ENCODE measurements at places on chromosomes 3 and 15.
A peak's percentile ranks its signal among the peaks of the same experiment; 100 is the strongest.

DNA sequence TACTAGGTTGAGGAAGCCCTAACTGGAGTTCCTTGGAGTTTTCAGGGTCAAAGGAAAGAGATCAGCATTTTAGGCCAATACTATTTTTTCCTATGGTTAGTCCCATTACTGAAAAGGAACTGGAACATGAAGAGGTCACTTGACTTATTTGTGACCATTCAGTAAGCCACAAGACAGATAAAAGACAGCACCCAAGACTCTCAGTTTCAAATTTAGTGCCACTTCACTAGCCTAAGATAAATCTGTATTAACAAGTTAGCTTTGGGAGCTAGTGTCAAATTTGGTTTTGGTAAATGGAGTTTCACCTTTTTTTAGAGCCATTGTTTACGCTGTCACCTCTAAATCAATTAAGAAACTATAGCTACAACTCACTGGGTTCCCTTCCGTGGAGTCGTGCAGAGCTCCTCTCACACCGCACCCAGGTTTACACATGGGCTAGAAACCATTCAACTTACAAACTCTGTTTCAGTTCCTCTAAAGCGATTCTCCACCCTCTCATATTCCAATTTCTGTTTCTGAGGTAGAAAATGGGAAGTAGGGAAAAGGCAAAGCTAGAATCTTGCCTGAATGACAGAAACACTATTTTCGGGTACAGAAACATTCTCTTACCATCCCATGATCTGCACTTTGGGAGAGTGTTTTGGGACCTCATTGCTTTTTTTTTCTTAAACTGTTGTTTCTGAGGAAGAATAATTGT lies 14.4 kb downstream of the CCDC32 start:
- no peak for DNase-seq

- no peak for DNase-seq
Observed at GRCh38 chr3:112492124-112492523, 7.1 kb downstream of the BTLA start.

DNA sequence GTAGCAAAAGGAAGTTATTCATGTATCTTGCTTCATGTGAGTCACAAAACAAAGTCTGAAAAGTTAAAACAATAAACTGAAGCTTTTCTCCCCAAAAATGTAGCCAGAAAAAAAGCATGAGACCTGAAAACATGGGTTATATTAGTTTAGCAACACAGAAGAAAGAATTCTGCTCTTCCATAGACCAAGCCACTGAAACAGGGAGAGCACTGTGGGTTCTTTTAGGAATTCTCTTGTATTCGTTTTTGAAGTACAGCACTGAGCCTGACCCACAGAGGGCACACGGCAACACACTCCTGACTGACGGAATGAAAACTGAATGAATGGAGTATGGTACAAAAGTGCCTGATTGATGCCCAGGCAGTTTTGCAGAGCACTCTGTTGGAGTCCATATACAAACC lies 66.6 kb downstream of the TM4SF4 start:
- DNase-seq = no peak

GRCh38 chr15:31272558-31273257 lies 53.9 kb upstream of the KLF13 start:
- DNase-seq = no peak

GRCh38 chr3:189941679-189942078 lies 179.0 kb downstream of the P3H2 start:
- no peak for DNase-seq

- no peak for DNase-seq
Observed at GRCh38 chr3:180633722-180634121, 31.8 kb downstream of the TTC14 start.

DNA sequence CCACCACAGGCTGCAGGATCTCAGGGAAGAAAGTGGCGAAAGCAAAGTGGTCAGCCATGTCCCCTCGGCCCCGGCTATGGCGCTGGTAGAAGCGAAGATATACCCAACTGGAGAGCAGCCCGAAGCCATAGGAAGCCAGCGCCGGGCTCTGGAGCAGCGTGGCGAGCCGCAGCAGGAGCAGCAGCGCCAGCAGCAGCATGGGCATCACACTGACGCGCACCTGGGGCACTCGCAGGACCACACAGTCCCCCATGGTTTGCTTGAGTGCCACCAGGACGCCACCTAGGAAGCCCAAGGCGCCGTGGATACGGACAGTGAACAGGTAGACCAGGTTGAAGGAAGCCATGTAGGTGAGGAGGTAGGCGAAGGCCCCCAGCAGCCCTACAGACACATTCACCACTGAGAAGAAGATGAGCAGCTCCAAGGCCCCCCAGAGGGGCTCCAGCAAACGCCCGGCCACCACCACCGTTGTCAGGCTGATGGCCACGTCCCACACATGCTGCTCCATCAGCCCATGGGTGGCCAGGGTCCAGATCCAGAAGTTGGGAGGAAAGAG lies 888 bp downstream of the TMEM115 start:
- DNase-seq = no peak

DNA sequence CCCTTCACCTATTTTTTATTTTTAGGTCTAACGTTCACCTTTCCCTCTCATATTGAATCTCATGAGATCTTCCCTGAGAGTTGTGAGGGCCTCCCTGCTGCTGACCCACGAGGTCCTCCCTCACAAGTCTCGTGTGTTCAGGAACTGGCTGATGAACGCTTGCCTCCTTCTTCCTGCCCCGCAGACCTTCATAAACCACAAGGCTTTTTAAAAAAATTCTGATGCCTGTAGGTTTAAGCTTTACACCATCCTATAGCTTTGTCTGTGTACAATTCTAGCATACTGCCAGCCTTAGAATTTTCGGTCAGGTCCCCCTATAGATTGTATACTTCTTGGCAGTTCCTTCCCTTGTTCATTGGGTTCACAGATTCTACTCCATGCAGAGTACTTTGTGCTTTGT lies 50.5 kb downstream of the CHST2 start:
- DNase-seq = no peak

DNA sequence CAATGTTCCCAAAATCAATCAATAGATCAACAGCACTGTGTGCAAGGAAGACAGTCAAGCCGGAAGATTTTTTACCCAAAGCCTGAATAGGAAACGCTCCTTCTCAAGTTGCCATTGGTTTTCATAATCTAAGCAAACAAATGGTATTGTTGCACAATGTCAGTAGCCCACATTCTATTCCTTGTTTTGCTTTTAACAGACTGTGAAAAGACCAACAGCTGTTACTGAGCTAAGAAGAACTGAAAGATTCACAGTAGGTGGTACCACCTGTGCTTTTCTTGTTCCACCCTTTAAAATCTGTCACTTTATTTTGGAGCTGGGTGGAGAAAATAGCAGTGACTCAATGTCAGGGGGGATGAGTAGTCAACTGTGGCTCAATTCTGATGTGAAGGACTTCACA lies 357.5 kb upstream of the CADM2 start:
- peak; percentile 13 for DNase-seq

DNA sequence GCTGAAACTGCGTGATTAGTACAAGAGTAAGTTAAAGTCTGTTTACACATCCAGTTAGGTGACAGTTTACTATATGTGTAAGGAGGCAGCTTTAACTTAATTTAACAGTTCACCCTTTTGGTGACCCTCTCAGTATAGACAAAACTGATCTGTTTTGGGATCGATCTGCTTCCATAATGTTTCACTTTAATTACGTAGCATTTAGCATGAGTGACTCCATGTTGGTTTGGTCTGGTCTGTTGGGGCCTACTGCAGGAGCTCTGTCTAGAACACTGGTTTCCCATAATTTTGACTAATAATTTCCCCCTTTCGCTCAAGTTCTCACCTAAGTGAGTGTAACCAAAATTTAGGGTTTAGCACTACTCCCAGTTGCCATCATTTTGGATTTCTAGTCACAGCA lies 6.4 kb upstream of the SECISBP2L start:
- DNase-seq = no peak

DNA sequence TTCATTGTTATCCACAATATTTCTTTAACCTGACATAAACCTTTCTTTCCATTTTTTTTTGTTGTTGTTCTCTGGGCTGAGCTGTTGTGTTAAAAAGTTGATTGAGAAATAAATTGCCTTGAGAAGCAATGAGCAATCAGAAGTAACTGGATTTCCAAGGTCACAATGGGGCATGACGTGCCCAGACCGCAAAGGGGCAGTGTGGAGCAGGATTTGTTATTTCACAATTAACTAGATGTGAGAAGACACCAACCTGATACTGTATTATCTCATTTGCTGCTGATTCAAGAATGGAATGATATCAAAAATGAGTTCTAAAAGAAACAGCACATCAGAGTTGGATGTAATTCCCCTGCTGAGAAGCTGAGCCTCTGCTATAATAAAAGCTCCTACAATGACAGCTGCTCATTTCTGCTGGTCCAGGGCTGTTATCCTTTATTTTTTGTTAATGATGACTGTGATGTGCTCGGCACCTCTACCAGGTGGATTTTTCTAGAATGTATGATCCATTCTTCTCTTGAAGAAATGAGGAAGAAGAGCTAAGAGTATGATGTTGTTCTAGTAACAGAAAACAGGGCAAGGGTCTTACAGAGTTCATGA lies 28.1 kb downstream of the CPNE4 start:
- DNase-seq = no peak

DNA sequence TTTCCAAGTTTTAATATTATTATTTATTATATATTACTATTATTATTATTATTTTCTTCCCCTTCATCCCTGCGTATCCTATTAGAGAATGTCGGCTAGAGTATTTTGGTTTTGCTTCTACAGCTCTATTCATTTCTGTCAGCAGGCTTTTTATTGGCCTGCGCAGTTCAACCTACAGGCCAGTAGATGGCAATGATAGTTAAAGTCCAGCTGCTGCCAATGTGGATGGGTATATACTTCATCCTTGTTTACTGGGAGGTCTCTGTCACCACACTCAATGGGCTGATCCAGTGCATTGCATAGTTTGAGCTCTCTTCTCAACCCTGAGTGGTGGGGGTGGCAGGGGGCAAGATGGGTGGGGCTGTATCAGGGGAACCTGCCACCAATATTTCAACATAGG lies 799.8 kb downstream of the NSUN3 start:
- DNase-seq = no peak

DNA sequence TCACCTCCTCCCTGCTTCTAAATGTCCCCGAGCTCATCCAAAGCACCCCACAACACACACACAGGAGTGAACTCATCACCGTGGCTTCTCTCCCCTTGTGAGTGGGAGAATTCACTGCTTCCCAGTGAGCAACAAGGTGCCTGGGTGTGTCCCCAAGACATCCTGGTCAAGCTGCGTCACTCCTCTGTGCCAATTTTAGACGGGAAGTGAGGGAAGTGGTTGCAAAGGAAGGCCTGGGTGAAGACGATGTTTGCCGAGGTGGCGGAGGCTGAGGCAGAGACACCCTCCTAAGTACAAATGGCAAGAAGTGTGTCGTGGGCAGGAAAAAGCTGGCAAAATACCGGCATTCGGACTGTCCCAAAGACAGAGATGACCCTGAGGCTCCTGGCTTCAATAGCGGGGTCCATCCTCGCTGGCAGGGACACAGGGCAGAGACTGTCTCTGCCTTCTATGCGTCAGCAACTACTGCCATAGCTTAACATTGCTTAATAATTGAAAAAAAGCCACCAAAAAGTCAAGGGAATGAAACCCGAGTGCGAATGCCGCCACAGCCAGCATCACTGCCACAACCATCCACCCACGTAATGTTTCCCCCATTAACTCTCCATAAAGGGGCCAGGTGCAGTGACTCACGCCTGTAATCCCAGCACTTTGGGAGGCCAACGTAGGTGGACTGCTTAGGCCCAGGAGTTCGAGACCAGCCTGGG lies 72.8 kb downstream of the VGLL4 start:
- no peak for DNase-seq

DNA sequence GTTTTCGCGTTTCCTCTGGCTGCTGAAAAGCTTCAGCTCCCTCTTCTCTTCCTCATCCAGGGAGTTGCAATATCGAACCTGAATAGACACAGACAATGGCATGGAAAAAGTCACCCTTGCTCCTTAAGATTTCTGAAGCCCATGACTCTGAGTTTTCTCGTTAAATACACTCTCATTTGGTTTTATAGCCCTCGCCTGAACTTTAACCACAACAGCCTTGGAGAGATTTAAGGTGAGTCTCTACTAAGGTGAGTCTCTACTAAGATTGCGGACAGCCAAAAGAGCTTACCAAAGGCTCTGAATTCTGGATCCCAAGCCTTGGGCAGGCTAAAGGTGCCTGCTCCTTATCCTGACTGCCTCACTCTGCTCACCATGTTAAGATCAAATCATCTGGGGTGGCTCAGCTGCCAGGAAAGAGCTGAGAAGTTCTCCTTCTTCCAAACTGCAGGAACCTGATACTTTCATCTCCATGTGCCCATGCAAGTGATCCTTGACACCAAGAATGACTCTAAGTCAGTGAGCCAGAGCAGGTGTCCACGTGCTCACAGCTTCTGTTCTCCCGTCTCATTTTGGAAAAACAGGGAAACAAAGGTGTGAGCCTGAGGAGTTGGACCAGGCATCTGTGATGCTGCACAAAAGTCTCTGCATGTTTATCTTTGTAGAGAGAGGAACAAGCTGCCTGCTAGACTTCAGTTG lies 65.1 kb downstream of the PRICKLE2 start:
- DNase-seq = no peak

DNA sequence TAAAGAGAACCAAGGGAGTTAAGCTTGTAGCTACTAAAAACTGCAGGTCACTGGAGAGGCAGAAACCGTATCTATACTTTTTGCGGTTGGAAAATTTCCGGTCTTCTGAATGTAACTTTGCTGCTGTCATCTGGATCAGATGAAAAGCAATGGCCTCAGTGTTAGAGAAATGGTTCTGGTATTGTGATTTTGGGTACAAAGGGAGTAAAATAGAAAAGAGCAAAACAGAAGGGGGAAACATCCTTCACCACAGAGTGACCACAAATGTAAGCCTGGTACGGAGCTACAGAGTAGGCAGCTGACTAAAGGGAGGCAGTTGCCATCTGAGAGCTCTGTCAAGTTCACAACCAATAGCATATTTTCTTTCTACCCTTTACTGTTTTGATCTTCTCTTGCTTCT lies 5.6 kb downstream of the CD96 start:
- no peak for DNase-seq

DNA sequence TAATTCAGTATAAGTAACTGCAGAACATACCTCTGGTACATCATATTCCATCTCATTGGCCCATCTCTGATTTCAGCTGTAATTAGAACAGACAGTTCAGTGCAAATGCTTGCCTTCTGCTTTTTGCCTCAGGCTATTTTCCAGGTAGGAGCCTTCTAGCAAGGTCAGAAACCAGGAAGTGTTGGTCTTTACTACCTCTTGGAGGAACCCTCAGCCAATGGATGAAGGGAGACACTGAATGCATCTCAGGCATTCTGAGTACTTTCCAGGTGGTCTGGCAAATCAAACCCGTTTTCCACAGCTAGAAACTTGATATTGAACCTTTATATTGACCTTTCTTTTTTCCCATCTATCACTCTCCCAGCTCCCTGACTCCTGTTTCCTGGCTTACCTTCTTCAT lies 348.5 kb upstream of the SOX2 start:
- no peak for DNase-seq

GRCh38 chr3:69827127-69827526 lies 87.9 kb downstream of the MITF start:
- DNase-seq = no peak

GRCh38 chr3:152650177-152650576 lies 184.8 kb upstream of the P2RY1 start:
- peak; percentile 26 for DNase-seq

DNA sequence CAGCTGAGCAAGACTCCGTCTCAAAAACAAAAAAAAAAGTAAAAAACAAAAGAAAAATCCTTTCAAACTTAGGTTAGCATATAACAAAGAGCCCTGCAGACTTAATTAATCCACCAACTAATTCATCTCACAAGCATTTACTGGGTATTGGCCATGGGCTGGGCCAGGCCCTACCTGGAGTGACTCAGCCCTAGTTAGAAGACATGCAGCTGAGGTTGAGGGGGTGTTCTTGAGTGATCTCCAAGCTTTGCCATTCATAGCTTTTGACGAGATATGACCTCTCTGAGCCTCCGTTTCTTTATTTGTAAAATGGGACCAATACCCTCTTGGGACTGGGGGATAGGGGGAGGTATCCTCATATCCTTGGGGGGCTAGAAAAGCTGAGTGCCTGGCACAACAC lies 7.8 kb downstream of the FBXL22 start:
- no peak for DNase-seq
